Bronchus fibroblast of lung (primary cell): ENCODE measurements at places on chromosomes 2 and 18. TPM values are rescaled to one million over a fixed set of nuclear protein-coding genes. Genes with fewer than 3 reads are reported as not detected.

Gene NGEF
- 1.9 and 2.2 TPM in 2 replicates for total RNA-seq

Gene SLC11A1
- total RNA-seq, result under 0.01 and 0.30 TPM in 2 replicates

Gene RNF25
- total RNA-seq, result 21.7 and 32.4 TPM in 2 replicates

Gene DLGAP1
- 0.34 and 0.45 TPM in 2 replicates for total RNA-seq

Gene MAP2
- 4.9 and 5.5 TPM in 2 replicates for total RNA-seq

Gene M1AP
- not detected in 2 replicates for total RNA-seq

Gene UGT1A8
- not detected in 2 replicates for total RNA-seq

Gene ALLC
- total RNA-seq, result not detected in 2 replicates

Gene REG1B
- not detected in 2 replicates for total RNA-seq

Gene AFTPH
- total RNA-seq, result 9.4 and 9.8 TPM in 2 replicates

Gene CABYR
- total RNA-seq, result 6.7 and 7.6 TPM in 2 replicates

Gene LOXHD1
- total RNA-seq, result not detected in 2 replicates

Gene TP53I3
- 46.4 and 52.5 TPM in 2 replicates for total RNA-seq

Gene CAPN13
- not detected in 2 replicates for total RNA-seq

Gene FOXD4L1
- total RNA-seq, result not detected in 2 replicates

Gene UBR3
- 9.1 and 10.4 TPM in 2 replicates for total RNA-seq

Gene MAB21L4
- not detected in 2 replicates for total RNA-seq

Gene TCF23
- total RNA-seq, result not detected in 2 replicates

Gene SCYGR5
- total RNA-seq, result not detected in 2 replicates

Gene RAB10
- 74.2 and 90.1 TPM in 2 replicates for total RNA-seq

Gene ALPP
- not detected in 2 replicates for total RNA-seq

Gene ATG4B
- total RNA-seq, result 64.5 and 66.7 TPM in 2 replicates

Gene RIT2
- total RNA-seq, result not detected in 2 replicates

Gene DOCK10
- total RNA-seq, result 13.8 and 16.9 TPM in 2 replicates

Gene CPLX4
- not detected in 2 replicates for total RNA-seq

Gene GAL3ST2
- total RNA-seq, result not detected in 2 replicates
